ENCODE measurements at places on chromosomes 13 and 19.

- DNase-seq = no peak
- H3K4me1 ChIP-seq = peaks cover 18% of the 10 kb centered on the region
- no peak overlapping the region for H3K4me3 ChIP-seq
- no peaks in the 10 kb centered on the region for H3K27me3 ChIP-seq
These were observed 72.6 kb upstream of the SERP2 start for GRCh38 chr13:44300895-44301638.

DNA sequence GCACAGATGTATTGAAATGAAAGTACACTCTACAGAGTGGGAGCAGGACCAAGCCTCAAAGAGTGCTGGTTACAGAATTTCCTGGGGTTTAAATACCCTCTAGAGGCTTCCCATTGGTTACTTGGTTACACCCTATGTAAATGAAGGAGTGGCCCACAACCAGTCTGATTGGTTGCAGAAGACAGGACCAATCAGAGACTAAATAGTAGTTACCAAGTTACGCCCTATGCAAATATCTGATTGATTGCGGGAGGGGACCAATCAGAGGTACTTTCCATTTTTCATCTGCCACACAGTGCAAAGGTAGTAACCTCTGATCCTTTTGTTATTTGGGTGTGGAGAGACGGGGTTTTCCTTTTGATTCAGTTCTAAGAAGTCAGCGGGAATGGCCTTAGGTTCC is 5.5 kb upstream of the ZFP82 start:
- H3K4me1 ChIP-seq = peaks cover 7% of the 10 kb centered on the region
- no peak for DNase-seq
- H3K4me3 ChIP-seq = no peak overlapping the region
- H3K27me3 ChIP-seq = peaks cover 16% of the 10 kb centered on the region
- H3K27ac ChIP-seq = no peak overlapping the region

DNA sequence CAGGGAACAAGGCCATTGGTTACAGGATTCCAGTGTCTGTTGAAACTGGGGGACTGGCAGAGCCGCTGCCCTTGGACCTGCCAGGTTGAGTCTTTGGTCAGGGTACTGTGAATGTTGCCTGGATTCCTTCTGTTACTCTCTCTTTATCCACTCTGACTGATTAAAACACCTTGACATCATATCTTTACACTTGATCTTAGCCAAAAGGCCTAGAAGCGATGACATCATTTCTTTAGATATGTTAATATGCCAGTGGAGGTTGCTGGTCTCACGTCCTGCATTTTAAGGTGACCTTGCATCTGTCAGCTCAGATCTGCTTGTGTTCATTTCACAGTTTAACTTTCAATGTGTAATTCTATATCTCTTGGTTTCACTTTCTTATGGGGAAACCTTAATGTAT is 9.2 kb downstream of the GPATCH1 start:
- no peak for DNase-seq
- H3K4me3 ChIP-seq = no peak overlapping the region
- H3K4me1 ChIP-seq = no peaks in the 10 kb centered on the region
- H3K36me3 ChIP-seq = peaks cover 35% of the 10 kb centered on the region
- H3K27ac ChIP-seq = no peak overlapping the region

DNA sequence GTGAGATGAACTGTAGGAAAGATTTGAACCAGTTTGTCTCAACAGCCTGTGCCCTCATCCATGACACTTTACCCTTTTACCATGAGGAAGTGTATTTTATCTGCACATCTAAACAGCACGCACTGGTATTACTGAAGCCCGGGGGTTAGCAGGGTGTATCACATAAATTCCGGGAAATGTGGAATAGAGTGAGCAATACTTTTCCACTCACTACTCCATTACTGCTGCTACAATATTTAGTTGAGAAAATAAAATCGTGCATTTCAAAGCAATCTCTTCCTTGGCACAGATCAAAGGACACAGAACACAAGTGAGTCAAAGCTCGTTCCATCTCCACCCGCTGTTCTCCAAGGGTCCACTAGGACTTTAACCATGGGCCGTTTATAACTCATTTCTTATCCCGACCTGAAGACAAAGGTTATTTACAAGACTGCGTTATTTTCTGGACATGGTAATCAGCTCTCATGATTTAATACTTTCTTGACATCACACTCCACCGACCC is 35.2 kb downstream of the STK24 start:
- H3K27me3 ChIP-seq = no peaks in the 10 kb centered on the region
- peaks cover 28% of the 10 kb centered on the region for H3K36me3 ChIP-seq
- no peak for DNase-seq

DNA sequence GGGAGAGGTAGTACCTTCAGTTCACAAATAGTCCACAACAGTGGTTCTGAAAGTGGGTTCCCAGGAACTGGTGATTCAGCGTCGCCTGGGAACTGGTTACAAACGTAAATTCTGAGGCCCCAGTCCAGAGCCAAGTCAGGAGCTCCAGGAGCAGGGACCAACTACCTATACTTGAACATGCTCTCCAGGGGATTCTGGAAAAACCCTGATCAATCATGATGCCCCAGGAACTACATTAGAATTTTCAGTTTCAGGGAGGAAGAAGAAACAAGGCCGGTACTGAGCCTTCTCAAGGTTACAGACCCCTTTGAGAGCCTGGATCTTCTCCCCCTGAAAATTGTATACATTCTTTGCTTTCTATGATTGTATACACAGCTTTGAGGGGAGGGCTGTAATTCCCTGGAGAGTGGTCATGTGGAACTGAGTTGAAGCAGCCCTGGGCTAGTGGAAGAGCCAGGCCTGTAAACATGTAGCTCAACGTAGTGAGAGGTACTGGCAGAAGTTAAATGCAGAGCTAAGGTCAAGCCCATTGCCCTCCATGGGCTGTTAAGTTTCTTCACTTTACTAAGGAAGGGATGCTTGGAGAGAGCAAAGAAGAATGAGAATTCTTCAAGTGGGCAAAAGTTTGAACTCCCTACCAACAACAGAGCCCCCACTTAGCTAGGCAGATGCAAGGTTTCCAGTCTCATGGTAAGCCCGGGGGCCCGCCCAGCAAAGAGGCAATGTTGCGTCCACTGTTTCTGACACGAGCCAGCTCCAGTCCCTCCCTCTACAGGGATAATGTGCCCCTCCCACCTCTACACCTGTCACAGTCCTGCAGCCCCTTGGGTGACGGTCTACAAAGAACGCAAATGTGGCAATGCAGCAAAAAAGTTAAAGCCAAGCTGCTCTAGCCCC is 17.0 kb downstream of the DOCK9 start:
- DNase-seq = no peak
- H3K27ac ChIP-seq = peak overlapping the region; percentile 9
- H3K4me1 ChIP-seq = peaks cover 2% of the 10 kb centered on the region
- no peak overlapping the region for H3K4me3 ChIP-seq
- H3K27me3 ChIP-seq = no peaks in the 10 kb centered on the region
- peaks cover 10% of the 10 kb centered on the region for H3K36me3 ChIP-seq

DNA sequence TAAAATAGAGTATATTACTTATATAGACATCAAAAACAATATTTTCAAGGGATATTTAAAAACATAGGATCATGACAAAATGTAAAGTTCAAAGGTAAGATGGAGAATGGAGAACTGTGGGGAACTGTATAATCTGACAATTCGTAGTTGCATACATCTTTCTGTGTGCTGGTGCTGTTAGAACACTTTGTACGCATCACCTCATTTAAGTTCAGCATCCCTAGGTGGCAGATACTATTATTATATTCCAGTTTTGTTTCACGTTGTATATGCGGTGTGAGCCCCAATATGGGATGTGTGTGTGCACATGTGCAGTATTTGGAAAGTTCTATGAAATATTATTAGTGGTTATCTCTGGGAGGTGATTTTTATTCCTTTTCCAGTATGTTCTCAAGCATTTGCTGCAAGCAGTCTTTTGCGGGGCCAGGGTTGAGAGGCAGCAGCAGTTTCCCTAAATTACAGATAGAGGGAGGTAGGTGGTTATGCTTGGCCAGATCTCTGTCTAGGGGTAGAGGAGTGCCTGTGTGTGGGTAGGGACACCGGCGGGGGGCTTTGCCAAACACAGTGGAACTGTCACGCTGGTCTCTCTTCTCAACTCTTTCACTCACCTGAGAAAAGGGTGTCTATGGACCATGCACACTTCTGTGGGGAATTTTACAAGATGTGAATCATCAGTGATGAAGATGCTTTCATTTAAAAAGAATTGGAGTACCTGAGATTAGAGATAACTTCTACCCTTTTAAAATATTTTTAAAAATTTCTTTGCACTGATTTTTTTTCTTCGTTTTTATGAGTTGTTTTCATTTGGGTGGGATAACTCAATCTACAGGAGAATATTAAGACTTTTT is 55.6 kb upstream of the ALOX5AP start:
- no peak overlapping the region for H3K4me3 ChIP-seq
- peaks cover 36% of the 10 kb centered on the region for H3K27me3 ChIP-seq
- peak; percentile 44 for DNase-seq
- H3K4me1 ChIP-seq = peaks cover 2% of the 10 kb centered on the region

DNA sequence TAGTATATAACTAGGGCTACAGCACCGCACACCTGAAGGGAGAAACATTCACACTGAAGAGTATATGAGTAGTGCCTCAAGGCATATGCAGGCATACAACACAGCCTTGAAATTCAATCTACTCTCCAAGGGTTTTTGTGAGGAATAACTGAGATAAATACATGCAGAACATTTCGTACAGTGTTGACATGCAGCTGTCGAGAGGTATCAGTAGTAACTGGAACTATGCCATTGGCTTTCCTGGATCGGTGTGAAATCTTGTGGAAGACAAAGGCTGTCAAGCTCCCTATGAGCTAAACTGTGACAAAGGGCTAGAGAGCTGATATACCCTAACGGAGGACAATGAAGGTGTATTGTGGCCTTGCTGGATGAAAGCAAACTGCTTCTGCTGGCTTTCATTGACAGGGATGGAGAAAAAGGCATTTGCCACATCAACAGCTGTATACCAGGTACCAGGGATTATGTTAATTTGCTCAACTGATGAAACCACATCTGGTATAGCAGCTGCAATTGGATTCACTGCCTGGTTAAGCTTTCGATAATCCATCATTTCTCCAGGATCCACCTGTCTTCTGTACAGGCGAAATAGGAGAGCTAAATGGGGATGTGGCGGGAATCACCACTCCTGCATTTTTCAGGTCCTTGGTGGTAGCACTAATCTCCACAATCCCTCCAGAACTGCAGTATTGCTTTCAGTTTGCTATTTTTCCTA is 16.3 kb downstream of the MTRF1 start:
- DNase-seq = no peak
- H3K27me3 ChIP-seq = no peaks in the 10 kb centered on the region
- peaks cover 29% of the 10 kb centered on the region for H3K36me3 ChIP-seq

GRCh38 chr13:23518231-23518630 is 52.0 kb upstream of the TNFRSF19 start:
- H3K4me3 ChIP-seq = no peak overlapping the region
- H3K27me3 ChIP-seq = peaks cover 18% of the 10 kb centered on the region
- DNase-seq = no peak
- no peaks in the 10 kb centered on the region for H3K36me3 ChIP-seq

- no peak overlapping the region for H3K27ac ChIP-seq
- no peaks in the 10 kb centered on the region for H3K4me1 ChIP-seq
- no peaks in the 10 kb centered on the region for H3K27me3 ChIP-seq
- H3K36me3 ChIP-seq = peaks cover 33% of the 10 kb centered on the region
These were observed 53.1 kb downstream of the USP12 start for GRCh38 chr13:27118428-27119054.

- no peak overlapping the region for H3K4me3 ChIP-seq
- H3K36me3 ChIP-seq = peaks cover 1% of the 10 kb centered on the region
- H3K27ac ChIP-seq = no peak overlapping the region
These were observed 41.4 kb downstream of the ZNF333 start for GRCh38 chr19:14731200-14731599.

DNA sequence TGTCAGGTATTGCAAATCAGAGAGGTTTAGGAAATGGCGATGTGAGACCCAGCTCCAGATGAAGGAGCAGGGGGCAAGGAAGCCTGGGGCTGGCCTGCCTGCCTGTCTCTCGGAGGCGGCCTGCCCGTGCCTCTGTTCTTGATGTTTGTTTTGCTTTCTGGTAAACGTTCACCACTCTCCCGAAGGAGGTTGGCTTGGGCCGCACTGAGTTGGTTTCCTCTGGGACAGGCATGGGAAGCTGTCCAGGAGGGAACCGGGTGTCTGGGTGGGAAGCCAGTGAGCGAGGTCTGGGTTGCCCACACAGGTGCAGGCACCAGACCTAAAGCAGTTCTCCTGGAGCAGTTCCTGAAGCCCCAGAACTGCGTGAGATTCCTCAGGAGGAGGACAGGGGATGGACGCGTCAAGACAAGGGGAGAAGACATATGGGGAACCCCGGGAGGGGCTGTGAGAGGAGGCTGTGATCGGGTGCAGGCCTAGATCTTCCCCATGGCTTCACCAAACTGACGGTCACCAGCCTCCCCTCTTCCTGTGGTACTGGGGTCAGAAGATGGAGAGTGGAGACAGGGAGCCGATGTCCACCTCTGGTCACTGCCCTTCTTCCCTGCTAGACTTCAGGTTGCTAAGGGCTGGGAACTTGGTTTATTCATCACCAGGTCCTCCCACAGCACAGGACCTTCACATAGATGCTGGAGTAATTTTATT is 15.2 kb downstream of the COL4A2 start:
- peaks cover 74% of the 10 kb centered on the region for H3K27me3 ChIP-seq
- no peak overlapping the region for H3K4me3 ChIP-seq
- H3K27ac ChIP-seq = no peak overlapping the region
- H3K36me3 ChIP-seq = no peaks in the 10 kb centered on the region

DNA sequence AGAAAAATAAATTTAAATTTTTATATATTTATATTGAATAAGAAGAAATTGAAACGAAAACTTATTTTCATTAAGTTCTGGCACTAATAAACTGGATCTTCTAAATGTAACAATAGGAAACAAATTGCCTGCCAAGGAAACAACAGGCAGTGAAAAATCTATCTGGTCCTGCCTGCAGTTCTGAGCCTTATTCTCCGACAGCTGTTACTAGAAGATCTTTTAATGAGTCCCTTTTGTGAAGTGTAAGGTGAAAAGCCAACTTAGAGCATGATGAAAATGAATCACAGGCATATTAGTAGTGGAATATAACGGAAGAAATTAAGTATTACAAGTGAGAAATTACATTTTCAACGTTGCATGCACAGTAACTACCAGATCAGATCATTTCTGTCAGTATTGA is 1002.7 kb upstream of the PCDH20 start:
- no peak overlapping the region for H3K27ac ChIP-seq
- H3K4me1 ChIP-seq = no peaks in the 10 kb centered on the region
- H3K36me3 ChIP-seq = no peaks in the 10 kb centered on the region
- no peaks in the 10 kb centered on the region for H3K27me3 ChIP-seq
- no peak overlapping the region for H3K4me3 ChIP-seq

DNA sequence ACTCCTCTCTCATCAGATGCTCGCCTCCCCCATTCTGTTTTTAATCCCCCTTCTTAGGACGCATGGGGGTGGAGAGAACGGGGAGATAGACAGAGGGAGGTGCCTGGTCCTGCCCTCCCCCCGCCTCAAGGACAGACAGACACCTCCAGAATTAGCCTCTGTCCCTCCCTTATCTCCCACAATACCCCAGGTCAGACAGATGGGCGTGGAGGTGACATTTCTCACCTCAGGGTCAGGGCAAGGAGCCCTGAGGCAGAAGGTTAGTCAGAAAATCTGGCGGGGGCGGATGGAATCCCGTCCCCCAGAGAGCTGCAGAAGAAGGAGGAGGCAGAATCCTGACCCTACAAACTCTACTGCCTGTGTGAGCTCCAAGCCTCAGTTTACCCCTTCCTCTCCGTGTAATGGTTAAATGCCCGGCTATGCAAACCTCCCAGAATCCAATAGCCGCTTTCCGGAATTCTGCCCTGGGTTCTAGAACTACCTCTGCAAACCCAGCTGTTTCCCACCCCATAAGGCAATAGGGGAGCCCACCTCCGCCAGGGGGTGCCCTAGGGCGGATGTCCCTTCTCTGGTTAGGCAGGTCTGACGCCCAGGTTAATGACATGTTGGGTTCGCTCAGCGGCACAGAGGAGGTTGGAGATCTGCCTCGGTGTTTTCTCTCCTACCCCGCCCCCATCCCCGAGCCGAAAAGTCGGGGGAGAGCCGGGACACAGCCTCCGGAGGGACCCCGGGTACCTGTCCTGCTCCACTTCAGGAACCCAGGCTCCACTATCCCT is 900 bp downstream of the PPP1R13L start:
- H3K27ac ChIP-seq = peak overlapping the region; percentile 71
- peaks cover 14% of the 10 kb centered on the region for H3K36me3 ChIP-seq
